Pancreas (tissue), 10 donors: ENCODE measurements at places on chromosomes 12 and 14.
A peak's percentile ranks its signal among the peaks of the same experiment; 100 is the strongest.

- DNase-seq = no peak
These were observed 231.8 kb upstream of the AMIGO2 start for GRCh38 chr12:47311568-47311967.

DNA sequence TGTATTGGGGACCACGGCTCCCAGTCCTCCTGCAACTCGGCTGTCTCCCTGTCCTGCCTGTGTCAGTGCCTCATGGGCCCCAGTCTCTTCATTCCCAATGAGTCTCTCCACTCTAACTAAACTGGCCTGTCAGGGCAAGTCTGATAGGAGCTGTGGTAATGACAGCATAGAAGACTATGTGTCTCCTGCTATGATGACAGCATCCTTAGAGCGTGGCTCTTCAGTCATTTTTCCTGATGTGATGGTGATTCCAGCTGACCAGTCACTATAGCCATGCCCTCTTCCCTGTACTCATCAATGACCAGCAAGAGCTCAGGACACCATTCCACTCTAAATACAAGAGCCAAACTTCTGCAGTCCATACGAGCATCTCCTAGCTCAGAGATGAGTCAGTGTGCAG is 339.8 kb downstream of the PCNX1 start:
- no peak for DNase-seq

GRCh38 chr14:42565556-42565955 is 958.9 kb downstream of the LRFN5 start:
- no peak for DNase-seq

DNA sequence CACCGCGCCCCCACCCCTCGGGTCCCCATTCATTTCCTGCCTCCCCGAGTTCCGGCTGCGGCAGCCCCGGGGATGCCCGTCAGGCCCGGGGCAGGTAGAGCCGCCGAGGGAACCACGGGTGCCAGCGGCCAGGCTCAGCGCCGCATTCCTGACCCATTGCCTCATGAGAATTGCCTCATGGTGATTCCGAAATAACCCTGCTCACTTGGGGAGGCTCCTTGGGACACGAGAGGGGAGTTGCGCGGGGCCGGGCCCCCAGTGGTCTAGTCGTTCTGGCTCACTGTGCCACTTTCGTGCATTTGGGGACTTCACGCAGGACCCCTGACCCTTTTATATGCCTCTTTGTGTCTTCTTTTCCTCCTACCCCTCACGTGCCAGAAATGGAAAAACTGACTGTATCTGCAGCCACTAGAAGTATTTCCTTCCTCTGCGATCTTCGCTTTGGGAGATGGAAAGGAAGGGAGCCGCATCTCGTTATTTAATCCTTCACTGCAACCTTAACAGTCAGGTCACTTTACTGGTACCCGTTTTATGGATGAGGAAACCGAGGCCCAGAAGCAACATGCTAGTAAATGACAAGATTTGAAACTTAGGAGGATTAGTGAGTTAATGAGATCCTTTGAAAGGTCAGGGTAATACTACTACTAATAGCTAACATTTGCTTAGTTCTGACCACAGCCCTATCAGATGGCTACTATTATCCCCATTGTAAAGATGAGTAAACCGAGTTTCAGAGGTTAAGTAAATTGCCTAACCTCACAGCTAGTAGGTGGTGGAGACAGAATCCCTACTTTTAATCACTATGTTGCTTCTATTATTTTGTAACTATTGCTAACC is 768 bp downstream of the PTPN11 start:
- DNase-seq = peak; percentile 83

DNA sequence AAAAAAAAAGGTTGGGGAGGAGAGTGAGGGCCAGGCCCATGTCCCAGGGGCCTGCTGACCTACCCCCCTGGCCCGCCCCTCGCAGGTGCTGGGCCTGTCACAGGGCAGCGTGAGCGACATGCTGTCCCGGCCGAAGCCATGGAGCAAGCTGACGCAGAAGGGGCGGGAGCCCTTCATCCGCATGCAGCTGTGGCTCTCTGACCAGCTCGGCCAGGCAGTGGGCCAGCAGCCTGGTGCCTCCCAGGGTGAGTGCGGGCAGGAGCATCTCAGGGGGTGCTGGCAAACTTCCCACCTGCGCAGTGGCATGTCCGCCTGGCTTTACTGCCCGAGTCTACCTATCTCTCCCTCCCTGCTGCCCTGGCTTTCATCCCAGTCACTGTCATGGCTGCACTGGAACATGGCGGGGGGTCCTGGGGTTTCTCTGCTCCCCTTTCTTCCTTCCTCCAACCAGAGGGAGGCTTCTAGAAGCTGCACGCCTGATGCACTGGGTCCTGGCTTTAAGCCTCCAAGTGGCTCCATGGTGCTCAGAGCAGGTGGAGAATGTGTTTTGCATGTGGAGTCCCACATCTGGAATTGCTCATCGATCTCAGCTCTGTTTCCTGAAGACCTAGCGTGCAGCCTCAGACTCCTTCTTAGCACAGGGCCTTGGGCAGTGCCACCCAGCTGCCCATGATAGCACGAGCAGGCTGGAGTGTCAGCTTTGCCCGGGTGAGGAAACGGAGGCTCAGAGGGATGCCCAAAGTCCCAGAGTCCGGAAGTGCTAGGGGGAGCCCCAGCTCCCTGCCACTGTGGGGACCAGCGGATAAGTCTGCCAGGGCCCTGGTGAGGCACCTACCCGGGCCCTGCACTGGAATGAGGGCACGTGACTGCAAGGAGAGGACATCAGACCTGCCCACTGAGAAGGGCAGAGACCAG is 46.3 kb downstream of the PHETA1 start:
- DNase-seq = peak; percentile 83

DNA sequence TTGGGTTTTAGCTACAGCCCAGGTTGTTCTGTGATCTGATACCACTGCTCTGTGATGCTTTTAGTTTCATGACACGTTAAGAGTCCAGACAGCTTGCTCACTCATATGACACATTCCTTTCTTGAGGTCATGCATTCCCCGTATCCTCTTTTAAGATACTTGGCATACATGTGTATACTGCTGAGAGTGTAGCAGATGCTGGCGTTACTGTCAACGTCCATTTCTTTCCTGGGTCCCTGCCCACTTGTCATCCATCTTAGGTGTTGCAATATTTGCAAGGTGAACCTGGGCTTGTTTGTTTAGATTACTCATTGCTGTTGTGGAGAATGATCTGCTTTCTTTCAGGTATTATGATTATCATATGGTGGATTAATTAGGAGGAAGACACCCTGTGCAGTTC is 9.1 kb upstream of the EMP1 start:
- no peak for DNase-seq

- DNase-seq = no peak
These were observed 45.3 kb upstream of the CNTN1 start for GRCh38 chr12:40646911-40647310.

GRCh38 chr12:52361553-52361952 is 5.7 kb downstream of the KRT85 start:
- no peak for DNase-seq

GRCh38 chr14:99636487-99636886 is 8.4 kb upstream of the HHIPL1 start:
- no peak for DNase-seq
